ENCODE measurements at places on chromosomes 12 and 14.
A peak's percentile ranks its signal among the peaks of the same experiment; 100 is the strongest.

DNA sequence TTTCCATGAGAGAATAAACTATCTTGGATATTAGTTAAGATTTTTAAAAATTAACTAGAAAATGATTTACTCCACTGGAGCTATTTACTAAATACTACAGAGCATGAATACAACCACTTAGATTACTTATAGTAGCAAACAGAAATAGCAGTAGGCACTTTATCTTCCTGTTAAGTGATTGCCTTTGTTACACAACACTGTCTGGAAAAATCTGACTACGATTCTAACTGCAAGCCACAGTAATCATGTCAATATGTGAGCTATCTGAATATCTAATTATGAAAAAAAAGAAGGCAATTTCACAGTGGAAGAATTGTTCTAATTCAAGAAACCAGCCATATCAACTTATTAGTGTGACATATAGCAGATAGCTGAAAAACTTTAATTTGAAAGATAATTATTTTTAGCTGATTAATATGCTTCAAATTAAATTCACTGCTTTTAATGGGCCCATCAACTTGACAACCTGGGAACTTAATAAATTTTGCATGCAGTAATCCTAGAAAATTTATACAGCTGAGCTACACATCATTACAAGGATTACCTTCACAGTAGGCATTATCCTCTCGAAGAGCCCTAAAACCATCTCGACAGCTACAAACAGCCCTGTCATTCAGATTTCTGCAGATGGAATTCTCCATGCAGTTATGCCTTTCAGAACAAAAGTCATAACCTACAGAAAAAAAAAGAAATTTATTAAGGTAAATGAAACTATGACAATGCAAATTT lies 172.8 kb downstream of the NELL2 start:
- DNase-seq, result no peak

GRCh38 chr12:132268674-132269073 lies 60.7 kb downstream of the GALNT9 start:
- no peak for DNase-seq

- no peak for DNase-seq
These were observed 752 bp downstream of the DACT1 start for GRCh38 chr14:58638231-58639197.

GRCh38 chr14:65222440-65222858 lies 120.1 kb upstream of the MAX start:
- peak; percentile 56 for DNase-seq

- DNase-seq, result no peak
These were observed 171.3 kb downstream of the TTC7B start for GRCh38 chr14:90644882-90645281.

GRCh38 chr12:77402716-77403115 lies 337.3 kb upstream of the E2F7 start:
- DNase-seq, result no peak

GRCh38 chr14:64147126-64147790 lies 146.9 kb downstream of the ESR2 start:
- no peak for DNase-seq

GRCh38 chr14:101584055-101584859 lies 23.0 kb downstream of the DIO3 start:
- DNase-seq, result no peak

- DNase-seq, result peak; percentile 56
These were observed 1196.9 kb downstream of the VRK1 start for GRCh38 chr14:97994020-97994531.

DNA sequence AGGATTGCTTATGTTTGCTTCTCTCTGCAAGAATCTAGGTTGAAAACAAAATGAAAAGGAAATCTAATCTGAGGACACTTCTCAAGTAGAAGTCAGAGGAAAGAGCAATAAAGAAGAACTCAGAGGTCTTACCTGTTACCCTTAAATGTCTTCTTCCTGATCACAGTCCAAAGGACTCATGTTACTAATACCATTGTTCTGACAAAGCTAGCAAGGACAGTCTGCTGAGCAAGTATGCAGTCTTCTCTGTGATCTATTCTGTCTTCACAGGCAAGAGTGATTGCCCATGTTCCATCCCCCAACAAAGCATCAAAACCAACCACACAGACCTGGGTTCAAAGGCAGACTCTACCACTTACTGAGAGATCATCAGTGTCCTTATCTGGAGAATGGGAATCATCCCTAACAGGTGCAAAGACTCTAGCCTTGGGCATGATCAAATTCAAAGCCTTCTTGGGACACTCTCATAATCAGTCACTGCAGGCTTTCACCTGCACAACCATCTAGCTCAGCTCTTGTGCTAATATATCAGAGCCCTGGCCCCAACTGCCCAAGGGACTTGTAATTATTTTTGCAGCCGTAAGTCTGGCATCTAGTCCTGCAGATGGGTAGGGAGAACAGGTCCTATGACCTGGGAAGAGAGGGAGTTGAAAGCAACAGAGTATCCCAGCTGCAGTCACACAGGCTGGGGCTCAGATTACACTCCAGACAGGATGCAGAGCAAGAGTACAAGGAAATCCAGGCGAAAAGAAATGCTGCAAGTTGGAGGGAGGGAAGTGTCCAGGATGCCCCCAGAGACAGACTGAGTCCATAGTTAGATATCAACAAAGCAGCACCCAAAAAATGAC lies 97.9 kb upstream of the NUDT4 start:
- no peak for DNase-seq

DNA sequence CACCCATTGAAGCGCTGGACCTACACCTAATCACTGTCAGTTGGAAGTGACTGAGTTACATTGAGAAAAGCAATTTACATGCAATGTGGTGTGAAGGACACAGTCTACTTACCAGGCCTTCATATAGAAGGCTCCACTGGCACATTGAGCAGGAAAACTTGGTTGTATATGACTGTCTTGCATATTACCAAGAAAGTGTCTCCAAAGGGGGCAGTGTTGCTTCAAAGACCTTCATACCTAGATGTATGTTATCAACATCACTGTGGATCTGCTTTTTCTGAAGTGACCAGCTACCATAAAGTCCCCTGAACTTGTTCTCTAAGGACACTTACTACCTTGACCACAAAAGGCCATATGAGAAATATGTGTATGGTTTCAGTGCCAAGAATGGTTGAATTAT lies 64.1 kb downstream of the NELL2 start:
- DNase-seq, result peak; percentile 72

DNA sequence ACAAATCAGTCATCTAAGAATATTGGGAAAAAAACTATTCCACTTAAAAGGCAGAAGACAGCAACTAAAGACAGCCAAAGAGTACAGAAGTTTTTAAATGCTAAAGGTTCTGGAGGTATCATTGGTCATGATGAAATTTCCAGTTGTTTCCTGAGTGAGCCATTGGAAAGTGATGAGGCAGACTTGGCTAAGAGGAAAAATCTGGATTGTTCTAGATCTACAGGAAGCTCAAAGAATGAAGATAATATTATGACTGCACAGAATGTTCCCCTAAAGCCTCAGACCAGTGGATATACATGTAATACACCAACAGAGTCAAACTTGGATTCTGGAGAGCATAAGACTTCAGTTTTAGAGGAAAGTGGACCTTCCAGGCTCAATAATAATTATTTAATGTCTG lies 22.8 kb downstream of the GALNT4 start:
- DNase-seq, result no peak

- peak; percentile 34 for DNase-seq
These were observed 3.3 kb downstream of the CD4 start for GRCh38 chr12:6792522-6793201.

GRCh38 chr12:4567073-4567881 lies 5.3 kb downstream of the DYRK4 start:
- no peak for DNase-seq

GRCh38 chr14:65927931-65928356 lies 515.4 kb downstream of the FUT8 start:
- peak; percentile 94 for DNase-seq

DNA sequence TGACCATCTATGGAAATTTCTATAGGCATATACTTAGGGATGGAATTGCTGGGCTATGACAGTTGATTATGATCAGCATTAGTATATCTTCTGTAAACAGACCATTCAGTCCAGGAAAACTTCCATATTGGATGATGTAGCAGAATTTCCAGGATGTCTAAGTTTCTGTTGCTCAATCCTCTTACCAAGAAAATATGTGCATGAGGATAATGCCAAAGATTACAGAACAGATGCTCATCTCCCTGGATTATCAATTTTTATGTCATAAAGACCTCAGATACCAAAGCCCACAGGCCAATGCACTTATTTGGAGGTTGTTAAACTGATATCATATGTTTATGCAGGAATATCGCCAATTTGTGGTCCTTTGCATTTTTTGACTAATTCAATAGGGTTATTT lies 354.4 kb upstream of the FLRT2 start:
- DNase-seq, result no peak

DNA sequence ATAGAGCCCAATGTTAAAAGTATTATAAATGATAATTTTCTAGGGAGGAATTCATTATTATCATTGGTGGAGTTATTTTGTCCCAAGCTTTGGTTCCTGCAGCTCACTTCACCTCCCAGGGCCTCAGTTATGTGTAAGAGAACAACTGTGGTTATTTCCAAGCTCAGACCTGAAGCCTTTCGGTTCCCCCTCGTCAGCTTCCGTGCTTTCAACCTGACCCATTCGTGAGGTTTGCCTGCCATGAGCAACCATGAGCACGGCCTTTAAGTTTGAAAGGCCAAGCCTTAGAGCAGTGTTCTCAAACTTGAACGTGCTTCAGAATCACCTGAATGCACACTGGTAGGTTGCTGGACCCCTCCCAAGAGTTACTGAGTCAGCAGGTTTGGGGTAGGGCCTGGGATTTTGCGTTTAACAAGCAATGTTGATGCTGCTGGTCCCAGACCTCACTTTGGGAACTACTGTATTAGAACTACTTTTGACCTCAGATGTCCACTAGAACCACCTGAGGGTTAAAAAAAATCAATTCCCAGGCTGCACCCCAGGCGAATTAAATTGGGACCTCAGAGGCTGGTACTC lies 133.0 kb upstream of the PRMT8 start:
- no peak for DNase-seq
